ENCODE measurements at places on chromosomes 11 and 22. TPM values are rescaled to one million over a fixed set of nuclear protein-coding genes. Genes with fewer than 3 reads are reported as not detected.

The MPPED2 gene
- total RNA-seq = not detected

The FOSL1 gene
- total RNA-seq = 37.2 TPM

DNA sequence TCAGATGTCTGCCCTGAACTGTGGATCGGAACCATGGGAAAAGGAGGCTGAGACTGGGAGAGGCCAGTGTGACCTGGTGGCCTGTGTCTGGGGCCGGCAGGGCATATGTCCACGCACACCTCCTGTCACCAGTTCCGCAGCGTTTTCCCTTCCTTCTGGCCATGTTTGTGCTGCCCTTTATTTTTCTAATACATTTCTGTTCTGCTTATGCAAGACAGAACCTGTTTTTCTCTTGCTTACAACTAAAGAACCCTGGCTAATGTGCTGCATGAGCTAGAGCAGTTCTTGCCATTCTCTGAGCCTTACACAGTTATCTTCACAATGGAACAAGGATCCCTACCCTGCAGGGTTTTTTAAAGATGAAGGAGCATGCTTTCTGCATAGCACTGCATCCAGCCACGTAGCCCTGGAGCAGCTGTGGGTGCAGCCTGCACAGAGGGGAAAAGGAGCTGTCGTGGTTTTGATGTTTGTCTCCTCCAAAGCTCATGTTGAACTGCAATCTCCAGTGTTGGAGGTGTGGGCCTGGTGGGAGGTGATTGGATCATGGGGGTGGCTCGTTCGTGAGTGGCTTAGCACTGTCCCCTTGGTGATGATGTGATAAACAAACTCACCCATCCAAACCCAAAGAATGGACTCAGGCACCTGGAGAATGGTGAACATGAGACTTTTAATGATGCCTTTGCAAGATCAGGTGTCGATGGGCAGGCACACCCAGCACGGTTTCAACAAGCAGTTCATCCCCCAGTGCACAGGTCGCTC lies 84.8 kb upstream of the SHANK2 start:
- H3K36me3 ChIP-seq = no peaks in the 10 kb centered on the region
- DNase-seq = peak; percentile 64
- H3K27me3 ChIP-seq = peaks cover 45% of the 10 kb centered on the region
- H3K4me1 ChIP-seq = no peaks in the 10 kb centered on the region
- H3K4me3 ChIP-seq = no peak overlapping the region

DNA sequence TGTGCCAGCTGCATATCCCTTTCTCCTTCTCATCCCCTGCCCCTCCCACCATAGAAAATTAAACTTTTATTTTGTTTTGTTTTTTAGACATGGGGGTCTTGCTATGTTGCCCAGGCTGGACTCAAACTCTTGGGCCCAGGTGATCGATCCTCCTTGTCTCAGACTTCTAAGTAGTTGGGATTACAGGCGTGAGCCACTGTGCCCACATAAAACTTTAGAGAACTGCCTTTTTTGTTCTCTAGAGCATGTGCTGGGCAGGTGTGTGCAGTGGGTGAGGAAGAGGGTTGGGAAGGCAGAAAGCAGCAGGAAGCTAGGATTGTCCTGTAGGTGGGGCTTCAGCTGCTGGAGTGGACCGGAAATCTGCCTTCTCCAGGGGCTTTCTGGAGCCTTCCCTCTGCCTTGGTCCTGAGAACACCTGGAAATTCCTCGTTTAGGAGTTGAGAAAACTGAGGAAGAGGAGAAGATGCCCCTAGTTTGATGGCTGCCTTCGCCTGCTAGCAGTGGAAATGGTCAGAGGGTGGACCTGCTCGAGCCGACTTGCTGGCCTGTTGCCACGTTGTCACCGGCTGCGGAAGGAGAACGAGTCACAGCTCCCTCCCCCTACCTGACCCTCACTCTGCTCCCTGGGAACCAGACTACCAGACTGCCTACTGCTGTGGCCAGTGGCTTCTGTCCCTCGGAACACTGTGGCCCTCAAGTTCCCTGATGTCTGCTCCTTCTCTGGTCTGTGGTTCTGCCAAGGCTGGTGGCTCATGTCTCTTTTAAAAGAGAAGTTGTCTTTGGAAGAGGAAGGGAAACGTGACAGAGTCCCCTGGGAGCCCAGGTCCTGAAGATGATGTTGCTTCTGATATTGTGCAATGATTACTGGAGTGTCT lies 4.0 kb downstream of the ST14 start:
- no peaks in the 10 kb centered on the region for H3K36me3 ChIP-seq
- H3K27ac ChIP-seq = no peak overlapping the region
- H3K4me1 ChIP-seq = peaks cover 17% of the 10 kb centered on the region
- peaks cover 29% of the 10 kb centered on the region for H3K27me3 ChIP-seq
- no peak for DNase-seq
- H3K4me3 ChIP-seq = no peak overlapping the region

DNA sequence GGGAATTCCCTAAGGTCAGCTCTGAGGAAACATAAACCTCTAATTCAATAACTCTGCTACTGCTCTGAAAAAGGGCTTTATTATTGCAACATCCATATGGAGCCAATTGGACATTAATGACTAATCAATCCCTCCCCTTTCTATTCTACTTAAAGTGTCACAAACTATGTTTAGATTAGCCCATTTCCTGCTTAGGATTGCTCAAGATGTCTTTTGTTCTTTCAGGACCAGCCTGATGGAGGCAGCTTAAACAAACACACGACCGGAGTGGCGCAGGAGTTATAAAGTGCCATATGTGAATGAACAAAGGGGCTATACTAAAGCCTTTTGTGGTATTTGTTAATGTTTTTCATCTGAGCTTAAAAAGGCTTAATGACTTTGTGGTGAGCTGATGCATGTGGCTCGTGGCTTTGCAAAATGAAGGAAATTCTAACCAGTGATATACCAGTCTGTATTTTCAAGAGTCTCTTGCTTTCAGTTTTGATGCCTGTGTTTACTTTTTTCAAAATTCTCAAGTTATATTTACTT lies 354.4 kb downstream of the SOX6 start:
- no peak for DNase-seq
- H3K27ac ChIP-seq = peak overlapping the region; percentile 82
- H3K4me3 ChIP-seq = peak overlapping the region; percentile 55
- no peaks in the 10 kb centered on the region for H3K36me3 ChIP-seq
- no peaks in the 10 kb centered on the region for H3K27me3 ChIP-seq

DNA sequence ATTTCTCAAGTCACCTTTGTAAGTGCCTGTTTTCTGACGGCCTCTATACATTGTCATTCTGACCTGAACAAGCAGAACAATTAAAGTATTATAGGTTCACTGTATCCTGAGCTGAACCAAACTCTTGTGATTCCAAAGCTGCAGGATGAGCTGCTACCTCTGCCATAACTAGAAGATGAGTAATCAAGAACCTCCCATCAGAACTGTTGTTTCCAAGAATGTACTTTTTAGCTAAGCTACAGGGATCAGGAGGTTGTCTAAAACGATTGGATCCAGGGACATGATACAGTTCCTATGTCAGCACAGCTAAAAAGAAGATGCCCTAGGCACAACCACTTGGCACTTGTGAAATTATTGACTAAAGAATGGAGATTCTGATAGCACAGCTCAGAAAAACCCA lies 288.4 kb upstream of the CCDC90B start:
- peaks cover 14% of the 10 kb centered on the region for H3K27me3 ChIP-seq
- H3K4me1 ChIP-seq = no peaks in the 10 kb centered on the region
- H3K36me3 ChIP-seq = no peaks in the 10 kb centered on the region
- no peak overlapping the region for H3K4me3 ChIP-seq

DNA sequence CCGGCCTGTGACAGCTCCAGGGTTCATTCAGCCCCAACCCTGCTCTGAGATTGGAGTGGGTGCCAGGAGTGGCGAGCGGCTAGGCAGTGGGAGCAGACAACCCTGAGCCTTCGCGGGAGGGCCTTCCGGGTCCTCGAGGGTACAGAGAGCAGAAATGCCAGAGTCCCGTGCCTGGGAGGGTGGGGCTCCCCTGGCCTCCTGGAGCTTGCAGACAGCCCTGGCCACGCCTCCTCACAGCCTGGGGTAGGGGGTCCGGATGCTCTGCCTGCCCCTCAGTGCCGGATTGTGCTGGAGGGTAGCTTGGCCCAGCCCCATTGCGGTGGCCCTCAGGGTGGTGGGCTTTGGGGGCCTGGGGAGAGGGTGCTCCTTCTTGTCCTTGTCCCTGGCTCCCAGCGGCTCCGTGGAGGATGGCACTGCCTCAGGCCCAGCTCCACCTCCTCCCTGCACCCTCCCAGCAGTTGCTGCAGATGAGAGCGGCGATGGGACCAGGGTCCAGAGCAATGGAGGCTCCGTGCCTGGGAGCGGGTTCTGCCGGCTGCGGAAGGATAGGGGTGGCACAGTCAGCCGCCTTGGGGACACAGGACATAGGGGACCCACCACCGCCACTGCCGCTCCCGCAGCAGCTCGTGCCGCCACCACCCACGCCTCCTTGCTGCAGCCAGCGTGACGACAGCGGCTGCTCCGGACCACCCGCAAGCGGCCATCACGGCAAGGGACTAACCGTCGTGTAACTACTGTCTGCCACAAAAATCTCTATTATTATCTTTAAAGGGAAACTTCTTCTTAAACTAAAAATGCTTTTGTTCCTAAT lies 34.9 kb upstream of the OR10G7 start:
- no peak for DNase-seq
- H3K36me3 ChIP-seq = no peaks in the 10 kb centered on the region
- H3K27ac ChIP-seq = no peak overlapping the region
- no peaks in the 10 kb centered on the region for H3K4me1 ChIP-seq
- no peak overlapping the region for H3K4me3 ChIP-seq
- peaks cover 24% of the 10 kb centered on the region for H3K27me3 ChIP-seq

DNA sequence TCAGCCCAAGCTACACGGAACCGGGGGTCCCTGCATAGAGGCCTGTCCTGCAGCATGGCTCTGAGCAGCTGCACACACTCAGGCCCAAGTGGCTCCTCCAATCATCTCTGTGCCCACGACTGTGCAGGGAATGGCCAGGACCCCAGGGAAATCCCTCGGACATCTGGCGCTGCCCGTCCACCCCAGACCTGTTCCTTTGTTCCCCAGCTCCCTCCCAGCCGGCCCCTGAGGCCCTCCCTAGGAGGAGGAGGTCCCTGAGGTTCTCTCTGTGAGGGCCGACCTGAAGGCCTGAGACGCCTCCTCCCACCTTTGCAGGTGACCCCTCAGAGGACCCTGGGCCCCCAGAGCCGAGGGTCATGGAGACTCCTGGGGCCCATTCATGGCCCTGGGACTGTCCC lies 1.1 kb downstream of the MLC1 start:
- H3K27me3 ChIP-seq = peaks cover 21% of the 10 kb centered on the region
- no peak overlapping the region for H3K4me3 ChIP-seq
- no peak overlapping the region for H3K27ac ChIP-seq
- no peaks in the 10 kb centered on the region for H3K36me3 ChIP-seq
- H3K4me1 ChIP-seq = peaks cover 4% of the 10 kb centered on the region

GRCh38 chr22:40107851-40108378 lies 69.8 kb upstream of the TNRC6B start:
- H3K36me3 ChIP-seq = no peaks in the 10 kb centered on the region
- H3K4me3 ChIP-seq = peak overlapping the region; percentile 57
- peak overlapping the region; percentile 83 for H3K27ac ChIP-seq
- DNase-seq = no peak
- H3K4me1 ChIP-seq = peaks cover 30% of the 10 kb centered on the region
- no peaks in the 10 kb centered on the region for H3K27me3 ChIP-seq

DNA sequence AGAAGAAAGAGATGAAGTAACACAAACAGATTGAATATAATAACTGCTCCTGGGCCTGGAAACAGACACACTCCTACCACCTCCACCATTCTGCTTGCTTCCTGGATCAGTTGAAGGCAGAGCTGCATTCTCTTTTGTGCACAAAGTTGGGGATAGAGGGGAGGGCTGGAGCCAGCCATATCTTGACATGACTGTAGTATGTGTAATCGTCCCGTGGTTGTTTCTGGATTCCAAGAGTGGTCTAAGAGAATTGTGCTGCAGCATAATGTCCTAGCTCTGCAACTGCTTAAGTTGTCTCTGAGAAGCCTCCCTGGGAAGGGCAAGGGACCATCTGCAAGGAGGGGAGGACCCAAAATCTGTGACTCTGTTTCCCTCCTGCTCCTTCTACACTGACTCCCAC lies 3.2 kb downstream of the CRY2 start:
- H3K4me3 ChIP-seq = no peak overlapping the region
- no peak for DNase-seq
- peaks cover 17% of the 10 kb centered on the region for H3K4me1 ChIP-seq
- peaks cover 5% of the 10 kb centered on the region for H3K27me3 ChIP-seq

GRCh38 chr11:68373189-68373814 lies 60.9 kb downstream of the LRP5 start:
- peak overlapping the region; percentile 99 for H3K27ac ChIP-seq
- peaks cover 25% of the 10 kb centered on the region for H3K36me3 ChIP-seq
- peak; percentile 93 for DNase-seq
- peak overlapping the region; percentile 63 for H3K4me3 ChIP-seq
- no peaks in the 10 kb centered on the region for H3K27me3 ChIP-seq

DNA sequence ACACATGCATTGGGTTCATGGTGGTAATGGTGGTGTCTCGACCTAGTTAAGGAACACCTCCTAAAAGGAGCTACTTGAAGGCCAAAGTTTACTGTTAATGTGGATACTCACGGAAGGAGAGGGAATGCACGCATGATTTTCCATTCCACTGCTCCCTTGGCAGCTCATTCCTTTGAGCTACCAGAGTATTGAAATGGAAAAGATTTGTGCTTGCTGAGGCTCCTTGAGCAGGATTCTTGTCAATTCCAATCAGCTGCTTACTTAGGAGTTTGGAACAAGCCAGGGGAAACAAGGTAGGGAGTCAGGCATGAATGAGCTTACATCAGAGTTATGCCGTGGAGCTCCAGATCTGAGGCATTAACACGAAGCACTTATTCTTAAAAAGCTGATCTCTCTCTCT lies 108.8 kb downstream of the GRIA4 start:
- H3K4me3 ChIP-seq = no peak overlapping the region
- peaks cover 14% of the 10 kb centered on the region for H3K4me1 ChIP-seq
- H3K36me3 ChIP-seq = no peaks in the 10 kb centered on the region
- no peak overlapping the region for H3K27ac ChIP-seq
- peaks cover 6% of the 10 kb centered on the region for H3K27me3 ChIP-seq
- no peak for DNase-seq

DNA sequence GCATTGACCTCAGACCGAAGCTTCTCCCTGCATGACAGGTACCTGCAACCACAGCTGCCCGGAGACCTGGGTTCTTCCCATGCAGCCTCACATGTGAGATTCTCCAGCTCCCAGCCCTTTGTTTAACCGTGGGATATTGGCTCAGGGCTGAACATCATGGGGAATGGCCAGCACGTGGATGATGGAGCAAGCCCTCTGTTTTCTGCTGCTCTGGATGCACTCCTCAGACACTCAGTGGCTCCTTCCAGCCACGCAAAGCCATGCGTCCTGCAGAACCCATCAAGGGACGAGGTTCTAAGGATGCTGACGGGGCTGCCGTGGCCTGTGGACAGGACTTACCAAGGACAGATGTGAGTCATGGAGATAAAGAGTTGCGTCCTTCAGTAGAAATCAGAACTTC lies 639.1 kb downstream of the BRD1 start:
- no peaks in the 10 kb centered on the region for H3K36me3 ChIP-seq
- no peaks in the 10 kb centered on the region for H3K4me1 ChIP-seq
- no peak overlapping the region for H3K27ac ChIP-seq
- no peak overlapping the region for H3K4me3 ChIP-seq
- H3K27me3 ChIP-seq = no peaks in the 10 kb centered on the region

- no peak for DNase-seq
- no peak overlapping the region for H3K27ac ChIP-seq
- H3K4me3 ChIP-seq = no peak overlapping the region
These were observed 904 bp upstream of the ANGPTL5 start for GRCh38 chr11:101917226-101917625.

Measured in osteocyte (in vitro differentiated cells).